ENCODE measurements at places on chromosomes 5 and 9.

DNA sequence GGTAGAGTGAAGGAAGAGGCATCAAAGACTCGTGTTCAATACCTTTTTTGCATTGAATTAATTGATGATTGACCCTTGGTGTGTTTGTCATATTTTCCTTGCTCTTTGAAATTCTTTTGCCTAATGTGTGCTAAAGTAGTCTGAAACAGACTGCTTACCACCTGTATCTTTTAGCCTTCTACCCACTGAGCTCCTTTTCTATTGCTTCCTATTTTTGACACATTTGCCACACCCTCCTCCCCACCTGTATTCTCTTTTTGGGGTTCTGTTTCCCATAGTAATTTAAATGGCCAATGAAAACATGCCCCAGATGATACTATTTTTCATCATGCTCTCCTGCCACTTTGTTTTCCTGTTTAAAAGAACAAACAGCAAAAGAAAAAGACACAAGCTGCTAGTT, 78.5 kb downstream of the ZCCHC7 start:
- DNase-seq: no peak

- DNase-seq: no peak
These were observed 5.9 kb upstream of the CARD9 start for GRCh38 chr9:136379401-136379800.

- DNase-seq: no peak
These were observed 3.1 kb downstream of the GTF3C4 start for GRCh38 chr9:132673355-132673754.

DNA sequence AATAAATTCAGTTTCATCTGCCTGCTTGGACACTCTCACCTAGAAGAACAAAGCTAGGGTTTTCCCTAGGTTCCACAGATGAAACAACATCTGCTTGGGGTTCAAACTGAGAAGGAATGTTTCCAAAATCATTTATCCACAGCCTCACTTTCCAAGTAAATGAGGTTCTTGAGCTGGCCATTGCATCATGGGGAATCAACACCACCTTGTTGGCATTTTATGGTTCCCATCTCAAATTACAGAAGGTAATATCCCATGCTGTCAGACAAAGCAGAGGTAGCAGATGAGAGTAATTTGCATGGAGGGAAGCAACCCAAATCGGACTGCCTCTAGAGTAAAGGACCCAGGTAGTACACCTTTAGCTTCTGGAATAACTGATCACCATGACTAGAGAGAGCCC, 10.5 kb upstream of the NR4A3 start:
- no peak for DNase-seq

GRCh38 chr5:59393585-59394420, 499.7 kb downstream of the PDE4D start:
- no peak for DNase-seq

DNA sequence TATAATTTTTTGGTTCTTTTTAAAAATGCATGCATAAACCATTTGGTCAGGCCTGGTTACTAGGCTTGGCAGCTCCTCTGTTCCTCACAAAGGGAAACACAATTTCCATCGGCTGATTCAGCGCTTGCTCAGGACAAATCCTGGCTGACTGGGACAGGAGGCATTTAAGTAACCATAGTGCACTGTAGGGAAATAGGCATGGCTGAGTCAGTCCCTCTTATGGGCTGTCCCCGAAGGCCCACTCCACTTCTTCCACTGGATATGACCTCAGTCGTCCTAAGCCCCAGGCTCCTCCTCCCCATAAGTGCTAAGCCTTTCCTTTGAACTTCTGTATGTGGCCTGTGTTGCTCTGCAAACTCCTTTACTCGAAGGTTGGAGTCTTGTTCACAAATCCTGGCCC, 71.2 kb upstream of the GLIS3 start:
- no peak for DNase-seq

DNA sequence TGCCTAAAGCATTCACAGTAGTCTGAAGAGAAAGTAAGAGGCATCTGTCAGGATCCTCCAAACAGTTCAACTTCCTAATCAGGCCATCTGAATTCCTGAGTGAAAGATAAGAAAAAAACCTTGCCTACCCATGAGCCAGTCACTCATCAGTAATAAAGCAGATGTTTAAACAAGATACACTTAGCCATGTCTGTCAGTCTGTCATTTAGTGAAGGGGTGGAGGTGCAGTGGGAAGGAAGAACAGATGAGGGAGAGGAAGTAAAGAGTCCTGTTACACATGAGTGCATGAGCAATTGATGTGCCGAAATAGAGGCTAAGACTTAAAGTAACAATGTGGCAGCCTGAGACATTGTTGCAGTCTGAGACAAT, 29.9 kb upstream of the DMRTA1 start:
- no peak for DNase-seq

DNA sequence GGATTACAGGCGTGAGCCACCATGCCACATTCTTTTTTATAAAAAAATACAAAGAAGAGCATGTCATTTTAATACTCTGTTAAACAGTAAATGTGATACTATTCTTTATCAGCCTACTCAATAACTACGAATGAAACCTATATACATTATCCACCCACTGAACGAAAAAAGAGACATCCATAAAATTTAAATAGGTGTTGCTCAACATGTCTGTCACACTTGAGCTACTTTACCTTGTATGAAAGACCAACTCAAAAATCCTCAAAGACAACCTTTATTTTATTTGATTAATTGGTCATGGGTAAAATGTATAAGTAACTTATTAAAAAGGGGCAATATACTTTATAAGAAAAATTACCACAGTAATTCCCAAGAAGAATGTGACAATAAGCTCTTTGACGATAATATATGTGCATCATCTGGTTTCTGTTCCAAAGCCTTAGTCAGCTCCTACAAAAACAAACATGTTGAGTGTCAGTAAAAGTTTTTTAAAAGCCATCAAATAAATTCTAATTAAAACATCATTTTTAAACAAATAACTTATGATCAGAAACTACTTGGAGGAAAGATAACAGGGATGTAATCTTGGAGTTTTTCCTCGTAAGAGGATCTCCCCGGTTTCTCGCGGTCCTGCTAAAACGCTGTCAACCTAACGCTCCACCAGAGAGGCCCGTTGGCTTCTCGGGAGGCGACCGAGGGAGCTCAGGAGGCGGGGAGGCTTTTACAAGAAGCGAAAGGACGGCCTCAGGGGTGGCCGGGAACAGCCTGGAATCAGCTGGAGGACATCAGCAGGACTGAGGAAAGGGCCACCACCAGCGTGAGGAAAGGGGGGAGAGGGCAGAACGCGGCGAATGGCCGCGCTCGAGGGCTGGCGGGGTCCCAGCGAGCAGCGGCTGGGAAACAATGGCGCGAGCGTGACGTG, 13.5 kb upstream of the ANKRD18B start:
- peak; percentile 1 for DNase-seq

DNA sequence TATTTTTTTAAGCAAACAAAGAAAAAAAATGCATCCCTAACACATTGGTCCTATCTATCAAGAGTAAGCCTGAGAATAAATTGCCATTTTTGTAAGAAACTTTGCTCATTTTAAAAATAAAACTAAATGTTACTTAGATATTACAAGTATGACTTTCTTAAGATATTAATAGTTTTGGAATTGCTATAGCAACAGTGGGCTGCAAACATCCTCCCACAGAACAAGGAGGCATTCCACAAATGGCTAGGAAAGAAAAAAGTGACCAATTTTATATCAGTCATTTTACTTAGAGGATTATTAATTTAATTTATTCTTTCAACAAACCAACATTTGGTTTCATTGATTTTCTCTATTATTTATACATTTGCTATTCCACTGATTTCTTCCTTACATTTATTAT, 63.7 kb downstream of the LURAP1L start:
- no peak for DNase-seq

DNA sequence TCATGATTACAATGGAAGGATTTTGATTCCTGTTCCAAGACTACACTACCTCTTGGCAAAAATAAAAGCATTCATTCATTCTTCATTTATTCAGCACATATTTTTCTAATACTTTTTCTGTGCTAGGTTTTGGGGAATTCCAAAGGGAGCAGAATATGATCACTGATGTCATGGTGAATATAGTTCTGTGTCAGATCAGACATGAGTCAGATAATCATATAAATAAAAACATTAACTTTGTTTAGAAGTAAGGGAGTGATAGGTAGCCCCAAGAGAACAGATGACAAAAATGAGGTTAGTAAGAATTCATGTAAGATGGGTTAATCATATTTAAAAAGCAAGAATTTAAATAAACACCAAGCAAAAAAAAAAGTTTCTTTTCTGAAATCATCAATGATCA, 94.1 kb upstream of the RANBP6 start:
- no peak for DNase-seq

GRCh38 chr5:83662558-83662957, 58.1 kb downstream of the HAPLN1 start:
- no peak for DNase-seq

DNA sequence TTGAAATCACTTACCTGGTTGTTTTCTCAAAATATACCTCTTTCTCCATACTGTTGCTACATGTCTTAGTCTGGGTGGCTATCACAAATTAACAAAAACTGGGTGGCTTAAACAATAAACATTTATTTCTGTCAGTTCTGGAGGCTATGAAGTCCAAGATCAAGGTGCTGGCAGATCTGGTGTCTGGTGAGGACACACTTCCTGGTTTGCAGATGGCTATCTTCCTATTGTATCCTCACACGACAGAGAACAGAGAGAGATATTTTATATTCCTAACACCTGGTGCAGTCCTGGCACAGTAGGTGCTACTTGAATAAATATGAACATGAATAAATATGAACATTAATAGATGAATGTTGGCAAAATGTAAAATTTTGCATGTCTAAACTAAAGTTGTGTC, 164.3 kb upstream of the ACOT12 start:
- DNase-seq: no peak

- no peak for DNase-seq
These were observed 51.7 kb upstream of the VPS13A start for GRCh38 chr9:77125665-77126064.

- DNase-seq: no peak
These were observed 297.6 kb downstream of the CDH10 start for GRCh38 chr5:24347158-24347557.

DNA sequence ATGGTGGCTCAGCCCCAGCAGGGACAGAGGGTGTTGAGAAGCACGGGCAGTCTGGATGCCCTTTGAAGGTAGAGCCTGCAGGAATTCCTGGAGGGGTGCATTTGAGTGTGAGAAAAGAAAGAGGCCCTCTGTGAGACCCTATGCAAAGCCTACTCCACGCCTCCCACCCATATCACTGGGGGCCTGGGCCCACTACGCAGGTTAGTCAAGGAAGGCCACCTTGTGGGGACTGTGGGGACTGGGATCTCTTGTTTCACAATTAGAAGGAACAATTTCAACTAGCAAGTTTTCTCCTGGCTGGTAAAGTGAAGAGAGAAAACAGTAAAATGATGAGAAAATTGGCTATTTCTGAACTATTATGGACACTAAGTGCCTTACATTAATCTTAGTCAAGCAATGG, 486.2 kb upstream of the DAP start:
- DNase-seq: no peak

GRCh38 chr9:134554373-134555093, 87.1 kb upstream of the COL5A1 start:
- no peak for DNase-seq

DNA sequence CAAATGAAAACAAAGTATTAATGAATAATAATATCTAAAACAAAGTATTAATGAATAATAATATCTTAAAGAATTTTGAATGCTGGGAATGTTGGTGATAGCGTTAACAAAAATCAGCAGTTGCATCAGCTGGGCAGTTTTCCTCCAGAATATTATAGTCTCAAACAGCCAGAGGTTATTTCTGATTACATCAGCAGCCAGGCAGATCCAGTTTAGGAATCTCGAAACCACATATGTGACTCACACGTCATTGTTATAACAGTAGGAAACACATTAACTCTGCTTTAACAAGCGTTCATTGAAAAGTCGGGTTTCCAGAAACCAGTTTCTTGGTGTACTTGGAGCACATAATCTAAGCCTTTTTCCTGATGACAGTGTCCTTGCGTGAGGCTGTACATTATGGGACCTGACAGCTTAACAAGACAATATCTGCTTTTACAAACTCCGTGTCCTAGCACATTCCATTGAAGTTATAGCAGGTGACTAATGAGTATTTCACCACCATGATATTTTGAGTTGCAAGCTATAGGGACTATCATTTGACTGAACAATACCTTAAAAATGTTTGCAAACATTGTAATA, 559.5 kb upstream of the KLF4 start:
- no peak for DNase-seq

- no peak for DNase-seq
These were observed 136.9 kb downstream of the SIL1 start for GRCh38 chr5:139061274-139061673.
